ENCODE measurements at places on chromosomes 2 and 18.
A peak's percentile ranks its signal among the peaks of the same experiment; 100 is the strongest.

DNA sequence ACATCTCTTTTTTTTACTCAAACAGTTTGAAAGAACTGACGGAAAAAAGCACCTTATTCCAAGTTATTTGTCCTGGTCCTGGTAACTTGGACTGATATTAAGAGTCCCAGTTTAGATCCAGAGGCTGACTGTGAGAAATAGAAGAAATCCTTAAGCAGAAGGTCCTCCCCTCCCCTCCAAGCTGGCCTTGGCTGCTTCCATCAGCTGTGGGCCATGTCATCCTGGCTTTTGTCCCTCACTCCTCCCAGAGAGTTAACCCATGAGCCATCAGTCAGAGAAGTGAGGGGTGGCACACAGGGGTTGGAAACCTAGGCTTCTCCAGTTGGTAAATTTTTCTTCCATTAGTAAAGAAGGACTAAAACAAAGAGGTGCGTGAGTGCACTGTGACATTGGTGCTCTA lies 9.7 kb upstream of the NAPG start:
- DNase-seq, result no peak

GRCh38 chr18:78268226-78268988 lies 711.2 kb upstream of the SALL3 start:
- no peak for DNase-seq

DNA sequence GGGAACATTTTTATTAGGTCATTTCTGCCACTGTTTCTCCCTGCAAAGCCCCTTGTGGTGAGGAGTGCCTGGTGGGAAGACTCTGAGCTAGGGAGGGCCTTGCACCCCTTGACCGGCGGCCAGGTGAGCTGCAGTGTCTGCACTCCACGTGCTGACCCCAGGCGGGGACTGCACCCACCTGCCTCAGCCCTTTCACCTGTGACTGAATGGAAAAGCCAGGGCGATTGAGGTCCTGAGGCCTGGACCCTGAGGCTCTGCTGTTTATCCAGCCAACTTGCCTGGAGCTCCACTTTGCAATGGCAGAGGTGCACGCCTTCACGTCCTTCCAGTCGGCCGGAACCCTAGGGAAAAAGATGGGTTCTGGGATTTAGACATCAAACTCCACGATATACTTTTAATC lies 53.1 kb downstream of the TMEM18 start:
- no peak for DNase-seq

- no peak for DNase-seq
Measured at GRCh38 chr2:195672674-195673073, 15.6 kb downstream of the SLC39A10 start.

DNA sequence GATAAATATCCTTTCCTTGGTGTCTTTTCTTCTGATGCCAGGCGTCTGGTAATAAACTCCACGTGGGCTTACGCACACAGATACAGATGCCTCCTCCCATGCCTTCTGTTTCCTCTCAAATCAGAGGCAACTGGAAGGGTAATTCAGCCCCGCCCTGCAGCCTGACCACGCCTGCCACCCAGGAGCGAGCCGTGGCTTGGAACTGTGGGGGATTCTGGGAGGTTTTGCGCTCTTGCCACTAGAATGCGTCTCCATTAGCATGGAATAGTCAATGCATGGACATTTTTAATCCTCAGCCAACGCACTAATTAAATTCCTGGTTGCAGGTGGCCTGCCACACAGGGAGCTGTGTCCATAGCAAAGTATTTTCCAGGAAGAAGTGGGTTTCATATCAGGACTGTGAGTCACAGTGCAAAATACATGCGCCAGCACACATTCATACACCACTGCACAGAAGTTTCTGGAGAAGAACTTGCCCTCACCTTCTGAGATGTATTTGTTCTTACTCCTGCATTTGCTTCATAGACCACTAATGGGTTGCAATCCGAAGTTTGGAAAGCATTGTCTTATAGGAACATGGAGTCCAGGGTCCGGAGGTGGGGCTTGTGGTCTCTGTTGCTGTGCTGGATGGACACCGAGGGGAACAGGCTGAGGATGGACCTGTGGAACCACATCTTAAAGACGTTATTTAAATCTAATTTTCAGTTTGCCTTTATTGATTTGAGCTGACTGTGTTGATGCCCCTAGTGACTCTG lies 151.4 kb downstream of the LDLRAD4 start:
- no peak for DNase-seq

DNA sequence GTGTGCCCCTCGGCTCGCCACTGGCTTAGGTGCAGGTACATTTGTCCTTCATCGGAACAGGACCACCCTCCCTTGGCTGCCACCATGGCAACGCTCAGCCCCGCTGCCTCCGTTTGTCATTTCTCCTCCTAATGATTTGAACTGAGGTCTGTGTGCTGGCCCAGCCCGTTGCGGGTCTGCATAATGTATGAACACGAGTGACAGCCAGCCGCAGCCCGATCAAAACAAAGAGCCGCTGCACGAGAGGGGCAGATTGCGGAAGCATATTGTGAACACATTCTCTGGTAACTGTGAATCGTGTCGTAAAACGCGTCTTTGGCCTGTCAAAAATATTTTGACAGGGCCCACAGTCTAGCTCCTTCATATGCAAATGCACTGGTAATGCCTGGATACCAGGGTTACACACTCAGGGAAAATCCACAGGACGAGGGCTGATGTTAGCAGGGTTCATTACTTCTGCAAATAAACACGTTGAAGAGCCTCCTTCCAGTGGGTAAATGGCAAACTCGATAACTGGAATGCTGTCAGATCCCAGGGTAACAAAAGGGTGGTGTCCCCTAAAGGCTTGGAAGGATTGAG lies 137.0 kb downstream of the AGAP1 start:
- no peak for DNase-seq

DNA sequence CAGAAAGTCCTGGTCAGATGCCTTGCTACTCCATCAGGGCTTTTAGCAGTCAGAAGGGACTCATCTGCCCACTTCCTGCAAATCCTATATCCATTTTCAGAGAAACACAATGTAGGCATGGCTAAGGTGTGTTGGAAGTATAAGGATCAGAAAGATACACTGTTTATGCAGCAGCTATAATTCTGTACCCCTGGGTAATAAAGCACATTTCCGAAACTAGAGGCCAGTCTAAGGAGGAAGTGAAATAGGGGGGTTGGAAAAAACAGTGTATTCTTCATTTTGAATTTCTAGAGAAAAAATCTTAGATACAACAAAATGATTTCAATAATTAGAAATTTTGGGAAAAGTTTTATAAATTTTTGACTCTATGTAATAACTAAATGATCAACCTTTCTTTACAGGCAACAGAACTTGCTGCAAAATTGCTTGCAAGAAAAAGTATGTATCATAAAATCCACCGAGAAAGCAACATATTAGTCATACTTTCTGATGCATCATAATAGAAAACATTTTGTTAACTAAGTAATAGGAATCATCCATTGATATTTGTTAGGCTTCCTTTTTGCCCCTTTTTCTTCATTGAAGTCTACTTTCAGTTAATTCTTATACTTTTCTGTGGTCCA lies 47.4 kb downstream of the FSIP2 start:
- no peak for DNase-seq

- no peak for DNase-seq
Measured at GRCh38 chr2:156896294-156896693, 361.2 kb upstream of the GALNT5 start.

GRCh38 chr2:166240387-166241313 lies 112.8 kb upstream of the SCN1A start:
- DNase-seq, result no peak

GRCh38 chr2:142180820-142181533 lies 50.2 kb upstream of the LRP1B start:
- DNase-seq, result no peak

- DNase-seq, result peak; percentile 24
Measured at GRCh38 chr18:24514439-24514838, 54.0 kb downstream of the HRH4 start.

GRCh38 chr2:235940330-235940729 lies 227.9 kb downstream of the GBX2 start:
- DNase-seq, result no peak

GRCh38 chr2:131724019-131724418 lies 196.3 kb downstream of the CCDC74A start:
- DNase-seq, result no peak

DNA sequence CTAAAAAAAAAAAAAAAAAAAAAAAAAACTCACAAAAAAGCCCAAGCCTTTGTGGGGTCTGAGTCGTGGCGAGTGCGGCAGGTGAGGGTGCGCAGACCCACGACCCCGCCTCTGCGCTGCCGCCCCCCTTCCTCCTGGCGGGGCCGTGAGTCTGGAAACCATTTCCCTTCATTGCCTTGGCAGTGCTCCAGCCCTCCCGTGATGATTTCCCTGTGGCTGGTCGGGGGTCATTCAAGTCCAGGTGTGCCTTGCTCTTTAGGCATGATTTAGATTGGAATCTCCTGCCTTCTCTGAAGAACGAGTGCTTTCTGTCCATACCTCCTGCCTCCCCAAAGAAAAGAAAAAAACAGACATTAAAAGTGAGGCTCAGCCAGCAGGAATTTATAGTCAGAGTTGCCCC lies 161.8 kb downstream of the FAM210A start:
- no peak for DNase-seq

GRCh38 chr2:136373841-136374240 lies 255.9 kb upstream of the CXCR4 start:
- no peak for DNase-seq

- DNase-seq, result no peak
Measured at GRCh38 chr2:207494137-207494536, 35.6 kb upstream of the CREB1 start.

DNA sequence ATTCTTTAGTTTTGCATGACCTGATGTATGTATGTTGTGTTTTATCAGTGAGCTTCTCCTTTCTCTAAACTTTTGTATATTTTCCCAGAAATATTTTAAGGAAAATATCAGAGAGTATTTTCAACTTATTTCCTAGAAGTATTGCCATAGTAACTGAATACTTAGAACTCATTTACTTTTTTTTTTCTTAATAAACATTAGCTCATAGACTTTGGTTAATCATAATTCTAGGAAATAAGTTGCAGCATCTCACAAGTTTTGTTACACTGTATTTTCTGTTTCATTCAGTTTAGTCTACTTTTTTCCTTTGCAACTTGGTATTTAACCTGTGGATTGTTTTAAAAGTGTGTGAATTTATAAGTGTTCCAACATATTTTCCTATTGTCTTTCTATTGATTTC lies 27.5 kb downstream of the SMCHD1 start:
- DNase-seq, result no peak

DNA sequence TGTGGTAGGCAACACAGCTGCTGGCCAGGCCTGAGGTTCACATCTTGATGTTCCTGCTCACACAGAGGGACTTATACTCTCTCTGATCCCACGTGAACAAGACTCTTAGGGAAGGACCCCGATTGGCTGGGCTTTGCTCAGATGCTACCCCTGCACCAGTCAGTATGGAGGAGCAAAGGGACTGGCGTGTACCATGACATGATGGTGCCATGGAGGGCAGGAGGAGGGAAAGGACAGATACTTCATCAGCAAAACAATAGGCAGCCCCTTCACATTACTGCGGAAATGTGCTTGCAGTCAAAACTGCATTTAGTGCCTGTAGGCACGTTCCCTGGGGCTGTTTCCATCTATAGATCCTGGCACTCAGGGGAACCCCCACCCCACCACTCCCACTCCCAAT lies 42.7 kb downstream of the ZFP36L2 start:
- no peak for DNase-seq

DNA sequence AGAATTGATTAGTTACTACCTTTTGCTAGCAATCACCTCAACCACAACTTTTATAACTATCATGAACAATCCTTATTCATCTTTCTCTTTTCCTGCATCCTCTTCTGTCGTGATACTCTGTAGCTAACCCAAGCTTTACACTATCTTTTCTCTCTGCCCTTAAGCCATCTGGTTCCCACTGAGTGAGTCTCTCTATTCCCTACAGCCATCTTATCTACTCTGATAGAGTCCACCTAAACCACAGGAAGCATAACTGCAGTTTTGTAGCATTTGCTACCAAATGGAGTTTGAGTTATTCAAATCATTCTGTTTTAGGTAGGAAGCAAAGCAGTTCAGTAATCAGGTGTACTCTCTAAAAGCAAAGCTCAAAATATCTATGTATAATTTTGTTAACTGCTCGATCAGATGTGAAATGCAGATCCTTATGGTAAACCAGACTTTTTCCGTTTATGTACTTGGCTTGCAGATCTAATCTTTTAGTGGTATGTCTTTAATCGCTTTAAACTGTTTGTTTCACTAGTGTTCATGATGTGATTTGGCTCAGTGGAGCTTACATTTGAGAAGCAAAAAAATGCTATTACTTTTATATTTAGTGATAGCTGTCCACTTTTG lies 91.0 kb downstream of the CSRNP3 start:
- DNase-seq, result no peak

- no peak for DNase-seq
Measured at GRCh38 chr2:99605036-99605435, 115.2 kb upstream of the REV1 start.

DNA sequence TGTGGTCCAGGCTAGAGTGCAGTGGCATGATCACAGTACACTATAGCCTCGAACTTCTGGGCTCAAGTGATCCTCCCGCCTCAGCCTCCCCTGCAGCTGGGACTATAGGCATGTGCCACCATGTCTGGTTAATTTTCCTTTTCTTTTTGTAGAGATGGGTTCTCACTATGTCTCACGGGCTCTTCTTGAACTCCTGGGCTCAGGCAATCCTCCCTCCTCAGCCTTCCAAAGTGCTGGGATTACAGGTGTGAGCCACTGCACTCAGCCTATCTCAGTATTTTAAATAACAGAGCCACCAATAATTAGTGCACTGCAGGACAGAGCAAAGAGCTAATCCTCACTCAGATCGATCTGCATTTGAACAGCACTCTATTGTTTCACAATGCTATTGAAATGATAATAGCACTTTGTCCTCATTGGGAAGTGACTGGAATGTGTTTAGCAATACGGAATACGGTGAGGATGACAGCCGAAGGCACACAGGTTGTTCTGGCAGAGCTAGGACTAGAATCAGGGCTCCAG lies 335.9 kb downstream of the DLGAP1 start:
- no peak for DNase-seq

DNA sequence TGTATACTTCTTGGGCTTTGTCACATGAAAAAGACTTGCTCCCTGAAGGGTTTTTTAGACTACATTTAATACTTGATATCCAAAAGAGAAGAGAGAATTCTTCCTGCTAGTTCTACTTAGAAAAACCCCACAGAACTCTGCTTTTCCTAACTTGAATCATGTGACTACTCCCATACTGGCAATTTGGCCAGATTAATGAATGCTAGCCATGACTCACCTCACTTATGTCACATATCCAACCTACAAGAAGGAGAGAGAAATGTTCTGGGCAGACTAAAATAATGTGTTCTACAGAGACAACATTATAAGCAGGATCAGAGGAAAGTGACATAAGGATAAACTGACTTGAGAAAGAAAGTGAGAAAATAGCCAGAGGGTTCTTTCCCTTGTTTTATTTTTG lies 249.3 kb upstream of the GULP1 start:
- no peak for DNase-seq
